BJ (cell line): ENCODE measurements at places on chromosomes 12 and 14.

DNA sequence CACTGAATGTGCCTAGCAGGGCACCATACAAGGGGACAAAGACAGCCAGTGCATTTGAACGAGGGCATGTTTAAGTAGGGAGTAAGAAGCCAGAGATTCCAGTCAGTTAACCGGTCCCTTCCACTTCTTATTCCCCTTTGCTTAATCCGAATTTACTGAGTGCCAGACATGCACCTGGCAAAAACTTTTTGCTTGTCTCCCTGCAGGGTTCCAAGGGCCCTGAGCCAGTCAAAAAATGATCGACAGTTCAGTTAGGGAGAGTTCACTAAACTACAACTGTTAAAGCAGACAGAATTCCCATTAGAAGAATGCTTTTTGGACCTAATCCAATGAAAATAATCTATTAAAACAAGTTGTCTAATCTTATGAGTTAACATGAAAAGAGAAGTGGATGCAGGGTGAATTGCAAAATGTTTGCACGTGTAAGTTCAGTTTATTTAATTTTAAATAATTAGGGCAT is 193.8 kb downstream of the TMTC2 start:
- no peak for DNase-seq

GRCh38 chr14:31827325-31827724 is 249.8 kb upstream of the ARHGAP5 start:
- DNase-seq: no peak

DNA sequence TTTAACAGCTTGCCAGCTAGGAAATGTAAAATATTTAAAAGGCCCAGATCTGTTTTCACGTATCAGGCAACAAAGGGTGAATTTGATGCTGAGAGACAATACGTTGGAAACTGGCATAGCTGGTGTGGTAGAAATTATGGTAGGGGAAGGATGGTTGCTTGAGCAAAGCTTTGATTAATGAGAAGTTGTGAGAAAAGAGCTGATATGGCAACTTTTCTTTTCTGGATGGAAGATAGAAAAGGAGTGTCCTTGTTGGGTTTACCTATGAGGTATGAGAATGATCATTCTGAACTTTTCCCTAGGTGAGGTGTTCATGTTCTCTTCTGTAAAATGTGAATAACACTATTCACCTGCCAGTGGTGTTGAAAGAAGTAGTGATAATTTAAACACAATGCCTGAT is 34.2 kb downstream of the ZNF641 start:
- no peak for DNase-seq

DNA sequence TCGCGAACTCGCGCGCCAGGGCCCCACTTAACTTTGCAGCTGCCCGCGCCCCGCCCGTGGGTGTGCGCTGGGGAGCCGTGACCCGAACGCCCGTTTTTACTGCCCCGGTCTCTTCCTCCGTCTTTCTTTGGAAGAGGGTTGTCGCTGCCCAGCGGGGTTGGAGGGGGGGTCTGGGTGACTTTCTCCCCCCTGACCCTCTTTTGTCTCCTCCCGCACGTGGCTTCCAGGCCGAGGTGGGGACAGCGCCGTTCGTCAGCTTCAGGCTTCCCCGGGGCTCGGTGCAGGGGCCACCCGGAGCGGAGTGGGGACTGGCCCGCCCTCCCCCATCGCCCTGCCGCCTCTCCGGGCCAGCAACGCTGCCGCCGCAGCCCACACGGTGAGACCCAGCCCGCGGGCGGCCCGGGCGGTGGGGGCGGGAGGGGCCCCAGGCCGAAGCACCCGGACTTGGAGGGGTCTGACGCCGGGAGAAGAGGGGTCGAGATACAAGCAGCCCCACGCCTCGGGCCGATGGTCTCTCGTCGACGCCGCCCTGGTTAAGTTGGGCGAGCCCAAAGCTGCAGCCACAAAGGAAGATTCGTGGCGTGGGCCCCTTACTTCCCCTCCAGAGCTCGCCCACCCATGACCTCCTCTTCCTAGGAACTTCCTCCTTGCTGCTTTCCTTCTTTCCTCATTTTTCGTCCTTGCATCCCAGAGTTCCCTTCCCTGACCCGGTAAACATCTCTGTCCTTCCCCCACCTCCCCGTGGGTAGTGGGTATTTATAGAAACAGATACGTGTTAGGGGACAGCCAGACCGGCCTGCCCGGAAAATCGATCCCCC is 1.2 kb downstream of the DYRK2 start:
- DNase-seq: no peak

DNA sequence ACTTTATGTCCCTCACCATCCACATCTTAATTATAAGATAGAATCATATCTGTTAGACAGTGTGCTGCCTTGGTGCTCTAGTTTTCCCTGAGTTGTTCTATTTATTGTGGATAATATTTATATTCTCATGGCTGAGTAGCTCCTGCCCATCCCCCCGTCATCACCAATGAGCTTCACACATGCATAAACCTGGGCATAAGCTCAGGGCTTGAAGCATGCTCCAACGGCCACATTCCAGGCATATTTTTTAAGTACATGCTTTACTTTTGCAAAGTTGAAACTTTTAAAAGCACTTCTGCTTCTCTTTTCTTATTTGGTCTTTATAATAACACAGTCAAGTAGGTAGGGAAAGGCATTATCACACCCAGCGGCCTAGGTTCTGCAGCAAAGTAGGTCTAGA is 3.4 kb upstream of the FBXO34 start:
- no peak for DNase-seq
